Brain (organoid and tissue), 16 donors: ENCODE measurements at places on chromosomes 12 and 14.
A peak's percentile ranks its signal among the peaks of the same experiment; 100 is the strongest.

DNA sequence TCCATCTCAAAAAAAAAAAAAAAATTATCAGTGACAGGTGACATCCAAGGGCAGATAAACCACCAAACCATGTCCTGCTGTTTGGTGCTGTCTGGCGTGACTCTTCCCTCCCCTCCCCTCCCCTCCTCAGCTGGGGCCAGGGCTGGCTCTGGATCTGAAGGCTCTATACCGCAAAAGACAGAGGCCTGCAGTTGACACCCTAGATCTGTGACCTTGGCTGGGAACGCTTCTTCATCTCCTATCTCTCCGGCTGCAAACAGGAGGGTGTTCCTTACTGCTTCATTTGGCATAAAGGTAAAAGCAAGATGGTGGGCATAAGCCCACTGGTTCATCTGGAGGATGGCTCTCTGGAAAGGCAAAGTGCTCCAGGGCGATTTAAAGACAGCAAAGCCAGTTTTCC lies 126.8 kb upstream of the PRMT8 start:
- DNase-seq, result no peak

GRCh38 chr14:51554339-51554920 lies 97.3 kb upstream of the FRMD6 start:
- no peak for DNase-seq

GRCh38 chr12:122545855-122546254 lies 18.8 kb downstream of the KNTC1 start:
- no peak for DNase-seq

DNA sequence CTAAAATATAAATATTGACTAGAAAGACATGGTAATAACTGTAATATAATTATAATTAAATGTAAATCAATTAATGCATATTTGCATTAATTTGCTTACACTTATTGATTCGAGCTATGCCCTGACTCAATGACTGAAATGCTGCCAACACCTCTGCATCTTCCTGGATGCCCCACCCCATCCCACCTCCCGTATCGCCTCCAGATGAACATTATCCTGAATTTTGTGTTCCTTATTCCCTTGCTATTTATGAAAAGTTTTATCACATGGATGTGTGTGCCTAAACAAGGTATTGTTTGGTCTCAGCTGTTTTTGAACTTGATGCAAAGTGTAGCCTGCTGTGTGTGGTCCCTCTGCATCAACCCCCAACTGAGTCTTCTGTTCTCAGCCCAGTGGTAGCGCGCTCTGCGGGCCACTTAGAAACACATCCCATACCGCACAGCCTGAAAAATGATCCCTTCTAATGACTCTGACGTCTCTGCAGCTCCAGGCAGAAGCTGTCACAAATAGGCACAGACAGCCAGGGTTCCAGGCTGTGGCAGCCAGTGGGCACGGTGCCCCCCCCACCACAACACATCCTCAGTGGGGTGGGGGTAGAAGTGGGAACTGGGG lies 96.5 kb downstream of the PRMT8 start:
- DNase-seq, result no peak

- no peak for DNase-seq
Observed at GRCh38 chr12:93824514-93825500, 147.6 kb downstream of the CRADD start.

DNA sequence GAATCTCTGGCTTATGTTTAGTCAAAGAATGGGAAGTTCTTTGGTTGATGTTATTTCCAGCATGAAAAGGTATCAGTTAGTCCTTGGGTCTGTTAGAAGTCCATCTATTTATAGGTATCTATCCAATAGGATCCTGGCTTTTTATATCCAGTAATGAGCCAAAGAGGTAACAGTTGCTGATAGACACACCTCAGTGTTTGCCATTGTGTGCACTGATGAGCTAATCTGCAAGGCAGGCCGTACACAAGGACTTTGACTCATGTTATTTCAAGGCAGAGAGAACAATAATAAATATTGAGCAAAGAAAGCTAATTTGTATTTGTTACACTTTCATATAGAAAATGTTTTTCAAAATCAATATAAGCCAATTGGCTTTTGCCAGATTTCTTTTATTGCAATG lies 56.4 kb downstream of the GLT1D1 start:
- no peak for DNase-seq

- DNase-seq, result no peak
Observed at GRCh38 chr14:23408307-23408630, 196 bp upstream of the MYH6 start.

GRCh38 chr12:109291521-109292341 lies 17.4 kb downstream of the FOXN4 start:
- peak; percentile 99 for DNase-seq

- no peak for DNase-seq
Observed at GRCh38 chr12:82029936-82030335, 270.8 kb upstream of the PPFIA2 start.

GRCh38 chr14:78448164-78449094 lies 278.3 kb downstream of the NRXN3 start:
- DNase-seq, result peak; percentile 78

GRCh38 chr12:43282106-43282505 lies 269.9 kb downstream of the ADAMTS20 start:
- peak; percentile 62 for DNase-seq

GRCh38 chr12:83128540-83128939 lies 441.8 kb downstream of the TMTC2 start:
- DNase-seq, result no peak

DNA sequence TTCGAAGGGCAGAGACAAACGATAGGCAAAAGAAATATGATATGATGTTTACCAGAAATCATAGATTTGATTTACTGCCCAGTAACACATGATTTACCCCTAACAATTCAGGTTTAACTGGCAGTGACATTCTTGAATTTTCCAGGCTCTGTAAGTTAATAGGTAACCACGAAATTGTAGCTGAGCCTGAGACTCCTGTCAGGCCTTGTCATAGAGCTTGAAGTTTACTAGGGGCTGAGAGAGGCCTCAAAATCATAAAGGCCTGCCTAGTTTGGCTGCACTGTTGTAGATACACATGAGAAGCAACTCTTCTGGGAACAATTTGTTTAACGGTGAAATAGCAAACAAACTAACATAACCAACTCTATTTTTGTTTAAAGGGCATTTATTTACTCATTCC lies 3.3 kb downstream of the ERP27 start:
- no peak for DNase-seq

- DNase-seq, result peak; percentile 72
Observed at GRCh38 chr12:44603701-44604100, 272.4 kb downstream of the NELL2 start.

GRCh38 chr14:74979029-74979428 lies 23.6 kb upstream of the PGF start:
- DNase-seq, result no peak

DNA sequence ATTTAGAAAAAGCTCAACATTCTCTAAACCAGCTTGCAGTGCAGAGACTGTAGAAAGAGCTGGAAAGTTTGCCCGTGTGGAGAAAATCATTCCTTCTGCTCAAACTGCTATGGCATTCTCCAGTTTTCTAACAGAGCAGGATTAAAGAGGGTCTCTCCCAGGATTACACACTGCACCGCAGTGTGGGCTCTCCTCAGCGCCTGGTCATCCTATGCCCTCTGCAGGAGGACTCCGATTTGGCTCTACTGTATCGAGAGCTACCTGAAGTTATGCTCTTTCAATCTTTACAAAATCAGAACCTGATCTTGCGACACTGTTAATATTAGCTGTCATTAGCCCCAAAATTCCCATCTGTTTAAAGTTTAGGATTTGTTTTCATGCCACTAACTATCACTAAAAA lies 33.0 kb downstream of the BHLHE41 start:
- DNase-seq, result peak; percentile 67

DNA sequence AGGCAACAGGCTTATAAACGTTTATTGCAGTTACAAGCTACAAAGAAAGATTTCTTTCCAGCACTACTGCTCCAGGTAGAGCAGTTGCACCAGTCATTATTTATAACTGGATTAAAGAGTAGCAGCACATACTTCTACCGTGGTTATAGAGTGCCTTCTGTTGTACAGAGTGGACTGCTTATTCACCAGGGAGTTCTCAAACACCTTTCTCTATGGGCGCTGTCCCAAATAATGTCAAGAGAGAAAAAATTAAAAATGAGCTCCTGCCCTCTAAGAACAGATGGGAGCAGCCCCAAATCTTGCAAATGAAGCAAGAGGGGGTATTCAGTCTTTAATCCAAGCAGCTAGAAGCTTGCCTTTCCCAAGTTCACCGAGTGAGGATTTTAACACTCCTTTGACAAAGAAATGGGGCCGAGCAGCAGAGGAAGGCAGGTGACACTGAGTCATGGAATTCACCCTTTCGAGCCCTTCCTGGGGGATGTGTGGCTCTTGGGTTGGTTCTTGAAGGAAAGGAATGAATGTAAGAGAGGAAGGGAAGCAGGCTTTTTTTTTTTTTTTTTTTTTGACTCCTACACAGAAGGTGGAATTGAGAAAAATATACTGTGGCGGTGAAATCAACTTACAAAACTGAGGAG lies 181.2 kb downstream of the PRKCH start:
- no peak for DNase-seq

- no peak for DNase-seq
Observed at GRCh38 chr14:33120341-33120740, 181.7 kb downstream of the NPAS3 start.

GRCh38 chr14:83342590-83342989 lies 1808.9 kb upstream of the SEL1L start:
- no peak for DNase-seq

- DNase-seq, result no peak
Observed at GRCh38 chr12:104312654-104313053, 9.1 kb downstream of the EID3 start.

DNA sequence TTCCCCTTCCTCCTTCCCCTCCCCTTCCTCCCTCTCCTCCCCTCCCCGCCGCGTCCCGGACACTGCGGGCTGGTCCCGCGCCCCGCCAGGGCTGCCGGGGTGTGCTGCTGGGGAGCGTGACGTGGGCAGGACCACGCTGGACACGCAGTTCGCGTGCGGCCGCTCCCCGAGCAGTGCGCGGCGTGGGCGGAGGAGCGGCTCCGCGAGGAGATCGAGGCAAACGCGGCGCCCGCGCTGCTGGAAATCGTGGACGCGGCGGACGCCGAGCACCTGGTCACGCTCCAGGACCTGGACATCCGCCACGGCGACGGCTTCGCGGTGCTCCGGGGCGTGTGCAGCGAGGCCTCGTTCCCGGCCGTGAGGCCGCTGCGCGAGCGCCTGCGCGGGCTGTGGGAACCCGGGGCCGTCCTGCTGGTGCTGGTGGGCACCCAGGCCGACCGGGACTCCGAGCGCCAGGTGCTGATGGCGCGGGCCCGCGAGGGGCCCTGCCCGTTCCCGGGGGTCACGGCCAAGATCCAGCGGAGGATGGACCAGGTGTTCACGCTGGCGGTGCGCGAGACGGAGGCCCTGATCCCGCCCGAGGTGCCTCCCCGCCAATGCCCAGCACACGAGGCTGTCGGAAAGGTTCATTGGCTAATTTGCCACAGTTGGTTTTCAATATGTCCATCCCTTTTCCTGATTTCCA lies 84.3 kb downstream of the TNFAIP2 start:
- peak; percentile 52 for DNase-seq

- no peak for DNase-seq
Observed at GRCh38 chr12:69091442-69092017, 147.8 kb upstream of the CPSF6 start.

DNA sequence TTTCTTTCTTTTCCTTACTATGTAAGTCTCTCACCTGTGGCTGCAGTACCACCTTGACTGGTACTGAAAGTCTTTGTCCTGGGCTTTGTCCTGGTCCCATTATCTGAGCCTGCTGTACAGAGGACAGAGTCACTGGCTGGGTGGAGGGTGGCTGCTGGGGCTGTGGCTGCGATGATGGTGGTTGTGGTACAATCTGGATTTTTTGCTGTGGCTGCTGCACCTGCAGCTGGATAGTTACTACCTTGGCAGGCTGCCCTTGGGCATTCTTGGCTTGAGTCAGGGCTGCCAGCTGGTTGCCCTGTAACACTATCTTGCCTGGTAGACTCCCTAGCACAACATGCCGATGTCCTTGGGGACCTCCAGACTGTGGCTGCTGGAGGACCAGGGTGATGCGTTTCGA lies 27.0 kb downstream of the CHD8 start:
- DNase-seq, result no peak

- DNase-seq, result no peak
Observed at GRCh38 chr12:14611640-14612203, 44.0 kb upstream of the PLBD1 start.

DNA sequence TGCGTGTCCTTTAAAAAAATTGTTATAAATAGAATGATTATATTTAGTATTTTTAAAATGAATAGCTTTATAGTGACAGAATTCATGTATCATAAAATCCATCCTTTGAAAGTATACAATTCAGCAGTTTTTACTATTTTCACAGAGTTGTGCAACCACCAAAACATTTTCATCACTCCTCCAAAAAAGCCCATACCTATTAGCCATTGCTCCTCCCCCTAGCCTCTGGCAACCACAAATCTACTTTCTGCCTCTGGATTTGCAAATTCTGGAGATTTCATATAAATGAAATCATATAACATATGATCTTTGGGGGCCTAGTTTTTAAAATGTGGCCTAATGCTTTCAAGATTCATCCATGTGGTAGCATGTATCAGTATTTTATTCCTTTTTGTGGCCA lies 117.9 kb upstream of the MED13L start:
- DNase-seq, result no peak

DNA sequence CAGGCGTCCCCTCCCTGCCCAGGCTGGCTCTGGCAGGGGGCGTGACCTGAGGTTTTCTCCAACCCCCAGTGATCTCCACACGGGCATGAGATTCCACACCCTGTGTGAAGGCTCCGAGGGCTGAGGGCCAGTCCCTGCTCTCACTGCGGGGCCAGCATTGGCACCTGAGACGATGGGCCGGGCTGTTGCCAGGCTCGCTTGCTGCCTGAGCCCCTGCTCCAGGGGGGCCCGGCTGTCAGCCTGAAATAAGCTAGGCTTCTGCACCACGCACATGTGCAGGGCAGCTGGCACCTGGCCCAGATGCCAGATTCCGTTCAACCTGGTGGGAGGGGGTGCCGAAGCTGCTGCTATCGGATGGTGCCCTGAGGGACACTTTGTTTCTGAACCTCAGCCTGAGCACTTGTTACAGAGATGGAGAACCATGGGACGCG lies 196.5 kb upstream of the PRMT8 start:
- no peak for DNase-seq

GRCh38 chr14:51401756-51402155 lies 161.7 kb downstream of the TMX1 start:
- no peak for DNase-seq

DNA sequence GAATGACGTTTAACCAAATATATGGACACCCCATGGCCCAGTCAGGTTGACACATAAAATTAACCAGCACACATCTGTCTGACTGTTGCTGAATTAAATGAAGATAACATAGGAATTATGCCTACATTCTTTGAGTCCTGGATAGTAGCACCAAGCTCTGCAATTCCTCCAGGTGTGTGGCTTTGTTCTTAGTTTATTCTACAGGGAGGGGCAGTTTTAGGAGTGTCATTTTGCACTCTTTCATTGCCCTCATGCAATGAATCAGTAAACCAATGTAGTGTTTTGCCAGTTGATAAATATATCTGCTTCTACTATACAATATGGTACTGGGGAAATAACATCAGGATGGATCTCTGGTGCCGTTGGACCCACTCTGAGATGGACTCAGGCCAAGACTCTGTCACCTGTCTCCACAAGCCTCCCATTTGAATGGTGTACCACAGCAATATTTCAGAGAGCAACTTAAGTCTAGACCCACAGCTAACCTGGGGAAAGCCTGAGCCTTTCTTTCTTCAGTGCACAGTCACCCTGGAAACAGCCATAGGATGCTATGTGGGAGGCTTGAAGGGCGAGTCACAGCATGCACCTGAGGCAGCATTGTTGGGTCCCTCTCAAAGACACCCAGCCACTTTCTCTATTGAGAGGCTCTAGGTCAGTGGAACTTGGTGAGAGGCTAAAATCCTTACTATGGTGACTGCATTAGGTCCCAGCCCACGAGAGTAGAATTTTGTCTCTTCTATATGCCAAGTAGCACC lies 73.2 kb downstream of the ANO4 start:
- no peak for DNase-seq

GRCh38 chr12:65200007-65200665 lies 30.8 kb downstream of the LEMD3 start:
- DNase-seq, result no peak
